HCEC 1CT (cell line): ENCODE measurements at places on chromosomes 16 and 17.

DNA sequence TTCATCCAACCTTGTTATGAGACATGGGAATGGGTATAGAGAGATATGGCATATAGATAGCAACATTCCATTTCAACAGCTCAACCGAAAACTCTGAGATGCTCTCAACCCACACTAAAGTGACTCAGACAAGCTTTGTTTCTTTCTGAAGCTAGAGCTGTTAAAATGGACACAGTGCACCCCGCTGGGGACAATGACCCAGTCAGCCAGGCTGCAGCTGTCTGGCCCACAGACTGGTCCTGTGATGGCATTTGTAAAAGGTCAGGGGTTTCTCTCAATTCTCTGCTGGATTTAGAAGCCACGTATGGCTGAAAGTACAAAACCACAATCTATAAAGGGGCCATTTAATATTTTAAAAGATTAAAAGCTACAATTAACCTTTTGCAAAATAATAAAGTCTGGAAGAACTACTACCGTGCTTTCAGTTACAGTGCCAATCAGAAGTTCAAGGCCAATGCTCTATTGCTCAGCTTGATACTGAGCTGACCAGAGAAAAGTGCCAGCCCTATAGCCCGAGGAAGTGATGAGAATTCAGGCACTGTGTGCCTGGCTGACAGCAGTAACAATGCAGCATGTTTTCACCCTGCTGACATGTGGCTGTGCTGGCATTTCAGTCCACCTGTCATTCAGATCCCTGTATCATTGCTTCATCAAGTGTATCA lies 60.2 kb downstream of the TEX2 start:
- DNase-seq, result peak; percentile 67

DNA sequence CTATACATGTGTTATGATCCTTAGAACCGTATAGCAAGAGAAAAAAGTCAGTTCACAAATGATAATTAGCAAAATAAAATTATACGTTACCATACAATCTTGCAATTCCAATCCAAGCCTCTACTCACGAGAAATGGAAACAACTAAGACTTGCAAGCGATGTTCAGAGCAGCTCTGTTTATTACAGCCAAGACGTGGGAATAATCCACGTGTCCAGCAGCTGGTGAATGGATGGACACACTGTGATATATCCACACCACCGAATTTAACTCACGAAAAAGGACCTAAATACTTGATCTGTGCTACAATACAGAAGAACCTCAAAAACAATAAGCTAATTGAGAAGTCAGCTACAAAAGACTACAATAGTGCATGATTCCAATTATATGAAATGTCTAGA lies 88.1 kb downstream of the ADCY9 start:
- DNase-seq, result no peak

DNA sequence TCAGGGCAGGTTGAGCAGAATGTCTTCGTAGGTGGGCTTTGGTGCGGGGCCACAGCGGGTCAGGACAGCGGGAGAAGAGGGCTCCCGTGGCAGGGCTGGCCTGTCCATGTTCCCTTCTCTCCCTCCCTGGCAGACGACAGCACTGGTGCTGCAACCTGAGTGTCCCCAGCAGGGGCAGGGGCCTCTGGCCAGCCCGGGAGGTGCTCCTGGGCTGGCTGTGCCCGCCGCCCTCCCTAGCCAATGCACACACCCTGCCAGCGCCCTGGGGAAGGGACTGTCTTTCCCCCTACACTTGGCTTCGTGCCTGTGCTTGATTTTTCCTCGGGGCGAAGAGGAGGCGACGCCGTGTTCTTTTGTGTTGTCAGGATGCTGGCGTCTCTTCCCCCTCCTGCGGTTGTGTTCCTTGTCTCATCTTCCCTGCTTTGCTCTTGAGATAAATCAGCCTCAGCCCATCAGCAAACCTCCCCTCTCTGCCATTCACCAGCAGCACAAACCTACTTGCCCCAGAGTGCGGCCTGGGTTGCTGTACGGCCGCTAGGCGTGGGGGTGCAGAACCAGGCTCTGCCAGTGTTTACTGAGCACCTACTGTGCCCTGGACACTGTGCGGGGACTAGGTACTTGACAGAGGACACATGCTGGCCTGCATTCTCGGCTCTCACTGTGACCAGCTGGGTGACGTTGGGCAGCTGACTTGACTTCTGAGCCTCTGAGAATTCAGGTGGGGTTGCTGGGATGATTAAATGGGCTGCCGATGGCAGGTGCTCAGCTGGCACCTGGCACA lies 237.3 kb upstream of the CIBAR2 start:
- DNase-seq, result no peak

DNA sequence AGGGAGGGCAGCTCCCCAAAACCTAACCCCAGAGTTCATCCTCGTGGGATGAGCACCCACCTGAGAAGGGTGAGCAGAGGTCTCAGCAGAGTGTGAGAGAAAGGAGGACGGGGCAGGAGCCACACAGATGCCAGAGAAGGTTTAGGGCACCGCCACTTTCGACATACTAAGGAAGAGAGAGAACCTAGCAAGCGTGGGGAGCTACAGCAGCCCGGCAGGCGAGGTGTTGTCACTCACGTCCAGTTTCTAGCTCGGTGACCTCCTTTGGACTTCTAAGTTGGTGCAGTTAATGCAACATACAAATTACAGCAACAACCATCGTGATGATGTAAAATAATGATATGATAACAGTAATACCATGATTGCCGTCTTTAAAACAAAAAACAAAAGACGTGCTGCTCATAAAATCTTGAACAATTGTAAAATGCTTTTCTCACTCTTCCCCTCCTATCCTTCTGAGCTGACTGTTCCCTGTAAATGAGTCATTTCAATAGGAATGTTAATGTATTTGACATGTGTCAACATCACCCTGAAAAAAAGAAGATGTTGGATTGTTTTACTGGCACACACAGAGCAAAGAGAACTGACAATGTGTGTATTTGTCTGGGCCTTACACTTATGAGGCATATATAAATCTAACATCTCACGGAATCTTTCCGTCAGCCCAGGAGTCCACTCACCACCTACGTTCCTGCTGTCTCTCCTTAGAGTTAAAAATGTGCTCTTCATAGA lies 158.2 kb upstream of the MAF start:
- DNase-seq, result no peak

DNA sequence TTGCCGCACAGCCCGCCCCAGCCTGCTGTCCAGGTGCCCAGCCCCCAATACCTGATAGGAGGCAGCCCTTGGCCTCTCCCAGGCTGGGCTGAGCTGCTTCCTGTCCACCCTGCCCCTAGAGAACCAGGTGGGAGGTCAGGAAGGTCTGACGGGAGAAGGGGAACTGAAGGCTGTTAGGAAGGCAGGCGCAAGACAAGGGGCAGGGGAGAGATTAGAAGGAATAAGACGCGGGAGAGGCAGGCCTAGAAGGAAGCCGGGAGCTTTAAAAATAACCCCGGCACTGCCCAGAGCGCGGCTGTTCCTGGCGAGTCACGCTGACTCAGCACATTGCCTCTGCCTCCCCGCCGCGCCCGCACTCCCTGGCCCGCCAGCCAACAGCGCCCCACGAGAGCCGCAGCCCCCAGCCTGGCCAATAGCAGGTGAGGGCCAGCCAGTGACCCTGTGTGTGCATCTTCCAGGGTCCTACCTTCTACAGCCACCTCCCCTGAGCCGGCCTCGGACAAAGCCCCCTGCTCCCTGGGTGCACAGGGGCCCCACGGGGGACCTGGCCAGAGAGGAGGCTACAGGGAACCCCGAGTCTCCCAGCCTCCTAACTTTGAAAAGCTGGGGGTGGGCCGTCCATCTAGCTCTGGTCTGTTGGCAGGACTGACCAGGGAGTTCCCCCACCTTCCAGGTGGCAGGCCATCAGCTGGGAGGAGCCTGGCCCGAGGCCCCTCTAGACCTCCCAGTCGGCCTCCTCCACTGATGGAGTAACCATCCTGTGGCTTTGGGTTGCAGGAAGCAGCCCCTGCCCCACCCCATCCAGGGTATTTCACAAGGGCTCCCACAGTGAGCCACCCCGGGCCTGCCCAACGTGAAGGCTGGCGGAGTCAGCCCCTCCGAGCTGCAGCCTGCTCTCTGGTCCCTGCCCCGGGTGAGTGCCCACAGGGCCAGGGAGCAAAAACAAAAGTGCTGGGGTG lies 4.0 kb downstream of the MAFG start:
- DNase-seq, result peak; percentile 79

DNA sequence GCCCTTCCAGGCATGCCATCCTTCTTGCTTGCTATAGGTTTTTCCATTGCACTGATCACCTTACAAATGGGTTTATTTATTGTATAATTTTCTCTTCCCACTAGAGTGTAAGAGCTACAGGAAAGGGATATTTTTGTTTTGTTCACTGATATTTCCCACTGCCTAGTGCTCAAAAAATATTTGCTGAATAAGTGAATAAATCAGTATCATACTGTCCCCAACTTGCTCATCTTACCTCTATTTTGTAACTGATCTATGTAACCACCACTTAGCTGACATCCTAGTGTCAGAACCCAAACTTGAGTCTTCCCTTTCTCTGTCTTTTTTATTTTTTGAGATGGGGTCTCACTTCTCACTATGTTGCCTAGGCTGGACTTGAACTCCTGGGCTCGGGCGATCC lies 87.6 kb upstream of the TBC1D3K start:
- no peak for DNase-seq

- no peak for DNase-seq
Measured at GRCh38 chr16:30069611-30070462, 4.3 kb downstream of the ALDOA start.

- no peak for DNase-seq
Measured at GRCh38 chr16:75429621-75430403, 3.5 kb downstream of the CFDP1 start.

DNA sequence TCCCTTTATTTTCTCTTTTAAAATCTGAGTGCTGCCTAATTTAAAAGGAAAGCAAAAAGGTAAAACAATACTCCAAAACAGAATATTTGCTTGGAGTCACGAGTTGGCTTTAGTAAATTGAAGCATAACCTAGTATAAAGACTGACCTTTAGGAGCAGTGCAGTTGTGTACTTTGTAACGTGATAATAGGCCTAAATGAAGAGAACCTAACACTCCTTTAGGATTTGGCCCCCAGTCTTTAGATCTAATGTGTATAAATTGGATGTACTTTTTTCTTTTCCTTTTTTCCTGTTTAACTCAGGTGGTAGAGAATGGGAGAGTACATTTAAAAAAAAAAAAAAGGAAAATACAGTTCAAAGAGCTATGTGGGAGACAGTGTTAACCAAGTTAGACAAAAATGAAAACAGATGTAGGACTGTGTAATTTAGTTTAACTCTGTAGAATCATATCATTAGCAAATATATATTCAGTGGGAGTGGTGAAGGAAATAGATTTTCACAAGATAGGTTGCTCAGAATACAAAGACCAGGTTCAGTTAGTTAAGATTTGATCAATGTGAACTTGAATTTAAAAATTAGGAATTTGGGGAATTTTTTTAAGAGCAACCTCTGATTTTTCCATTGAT lies 16.8 kb downstream of the CPD start:
- DNase-seq, result no peak

DNA sequence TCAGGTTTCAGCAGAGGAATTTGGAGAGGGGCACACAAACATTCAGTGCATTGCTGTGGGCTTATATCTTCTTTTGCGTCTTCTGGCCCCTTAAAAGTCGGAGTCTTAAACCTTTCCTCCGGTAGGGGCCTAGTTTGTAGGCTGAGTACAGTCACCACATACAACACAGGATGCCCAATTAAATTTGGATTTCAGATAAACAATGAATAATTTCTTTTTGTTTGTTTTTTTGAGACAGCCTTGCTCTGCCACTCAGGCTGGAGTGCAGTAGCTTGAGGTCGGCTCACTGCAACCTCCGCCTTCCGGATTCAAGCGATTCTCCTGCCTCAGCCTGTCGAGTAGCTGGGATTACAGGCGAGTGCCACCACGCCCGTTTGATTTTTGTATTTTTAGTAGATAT lies 26.7 kb upstream of the ADORA2B start:
- DNase-seq, result no peak

DNA sequence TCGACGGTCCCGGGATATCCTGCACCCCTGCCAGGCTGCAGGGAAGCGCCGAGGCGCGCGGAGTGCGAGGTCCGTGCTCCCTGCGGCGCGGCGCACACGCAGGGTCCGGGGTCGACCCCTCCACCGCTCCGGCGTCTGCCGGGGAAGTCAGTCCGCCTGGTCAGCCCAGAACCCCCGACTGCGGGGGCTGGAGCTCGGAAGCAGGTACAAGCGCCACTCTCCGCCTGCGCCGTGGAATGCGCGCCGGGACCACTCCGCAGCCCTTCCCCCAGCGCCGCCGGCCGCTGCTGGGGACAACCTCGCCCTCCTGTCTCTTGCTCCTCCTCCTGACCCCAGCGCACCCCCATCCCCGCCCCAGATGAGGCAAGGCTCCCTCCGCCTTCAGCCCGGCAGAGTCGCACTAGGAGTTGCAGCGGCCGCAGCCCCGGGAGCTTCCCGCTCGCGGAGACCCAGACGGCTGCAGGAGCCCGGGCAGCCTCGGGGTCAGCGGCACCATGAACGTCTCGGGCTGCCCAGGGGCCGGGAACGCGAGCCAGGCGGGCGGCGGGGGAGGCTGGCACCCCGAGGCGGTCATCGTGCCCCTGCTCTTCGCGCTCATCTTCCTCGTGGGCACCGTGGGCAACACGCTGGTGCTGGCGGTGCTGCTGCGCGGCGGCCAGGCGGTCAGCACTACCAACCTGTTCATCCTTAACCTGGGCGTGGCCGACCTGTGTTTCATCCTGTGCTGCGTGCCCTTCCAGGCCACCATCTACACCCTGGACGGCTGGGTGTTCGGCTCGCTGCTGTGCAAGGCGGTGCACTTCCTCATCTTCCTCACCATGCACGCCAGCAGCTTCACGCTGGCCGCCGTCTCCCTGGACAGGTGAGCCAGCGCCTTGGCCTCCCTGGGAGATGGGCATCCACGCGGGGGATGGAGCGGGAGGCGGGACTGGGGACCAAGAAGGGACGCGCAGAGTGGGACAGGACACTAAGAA lies at the start of gene GALR2:
Gene GALR2, plus strand, starts transcription at position 392 of the 974 bp plus-strand sequence. Its CDS starts 103 bp downstream, at position 495.
- no peak for DNase-seq

- no peak for DNase-seq
Measured at GRCh38 chr17:27385626-27386025, 70.6 kb upstream of the KSR1 start.

- DNase-seq, result no peak
Measured at GRCh38 chr17:13107676-13108235, 89.9 kb upstream of the ELAC2 start.

- no peak for DNase-seq
Measured at GRCh38 chr17:36468903-36469635, 17.4 kb upstream of the ZNHIT3 start.

- DNase-seq, result no peak
Measured at GRCh38 chr16:55264949-55265348, 59.1 kb upstream of the IRX6 start.

GRCh38 chr16:79770244-79771064 lies 169.9 kb upstream of the MAF start:
- DNase-seq, result no peak

- no peak for DNase-seq
Measured at GRCh38 chr17:33905338-33905800, 349.7 kb upstream of the CCL2 start.

DNA sequence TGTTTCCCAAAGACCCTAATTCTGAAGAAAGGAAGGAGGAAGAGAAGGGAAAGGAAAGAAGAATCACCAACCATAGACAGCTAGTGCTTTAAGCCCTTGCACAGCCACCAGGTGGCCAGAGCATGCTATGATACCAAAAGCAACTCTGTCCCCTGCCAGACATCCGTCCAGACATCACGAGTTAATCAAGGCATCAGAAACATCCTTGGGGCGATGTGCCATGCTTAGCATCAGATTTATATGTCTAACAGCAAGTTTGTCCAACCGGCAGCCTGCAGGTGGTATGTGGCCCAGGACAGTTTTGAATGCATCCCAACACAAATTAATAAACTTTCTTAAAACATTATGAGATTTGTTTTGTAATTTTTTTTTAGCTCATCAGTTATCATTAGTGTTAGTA lies 2.9 kb upstream of the CRYBA1 start:
- peak; percentile 52 for DNase-seq
